HL-60 (cell line): ENCODE measurements at places on chromosomes 11 and 22.

DNA sequence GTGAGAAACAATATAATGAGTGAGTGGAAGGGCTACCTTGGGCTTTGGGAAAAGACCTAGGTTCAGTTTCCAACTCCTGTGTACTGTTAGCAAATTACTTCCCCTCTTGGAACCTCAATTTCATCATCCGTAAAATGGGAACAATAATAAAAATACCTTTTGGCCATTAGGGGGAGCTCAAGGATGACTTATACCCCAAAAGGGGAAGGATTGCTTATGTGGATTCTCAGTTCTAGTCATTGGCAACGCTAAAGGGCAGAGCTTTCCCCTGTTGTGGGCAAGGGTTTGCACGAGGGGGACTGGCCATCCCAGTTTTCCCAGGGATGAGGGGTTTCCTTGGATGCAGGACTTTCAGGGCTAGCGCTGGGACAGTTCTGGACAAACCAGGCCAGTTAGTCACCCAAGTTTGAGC lies 3.1 kb upstream of the COMMD9 start:
- peak; percentile 35 for DNase-seq

GRCh38 chr11:129737831-129738230 lies 77.8 kb upstream of the TMEM45B start:
- no peak for DNase-seq

GRCh38 chr11:44565953-44566949 lies 788 bp downstream of the CD82 start:
- DNase-seq, result no peak

DNA sequence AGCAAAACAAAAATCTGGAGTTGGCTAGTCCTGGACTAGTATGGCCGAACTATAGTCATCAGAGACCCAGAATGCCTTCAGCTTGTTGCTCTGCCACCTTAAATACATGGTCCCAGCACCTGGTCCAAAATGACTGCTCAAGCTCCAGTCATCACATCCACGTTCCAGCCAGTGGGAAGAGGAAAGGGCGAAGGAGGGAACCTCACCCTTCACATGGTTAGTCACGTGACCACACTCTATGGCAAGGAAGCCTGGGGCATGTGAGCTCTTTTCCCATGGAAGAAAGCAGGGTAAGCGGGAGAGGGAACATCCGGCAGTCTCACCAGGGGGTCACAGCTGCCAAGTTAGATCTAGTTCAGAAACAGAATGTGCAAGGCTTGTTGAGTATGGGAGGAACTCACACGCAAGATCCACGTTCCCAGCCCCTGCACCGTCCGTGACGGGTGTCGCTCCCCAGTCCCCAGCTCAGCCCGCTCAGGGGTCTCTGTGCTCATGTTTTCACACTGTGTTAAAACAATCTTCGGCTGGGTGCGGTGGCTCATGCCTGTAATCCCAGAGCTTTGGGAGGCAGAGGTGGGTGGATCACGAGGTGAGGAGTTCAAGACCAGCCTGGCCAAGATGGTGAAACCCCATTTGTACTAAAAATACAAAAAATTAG lies 1.9 kb upstream of the ANO9 start:
- no peak for DNase-seq

- peak; percentile 56 for DNase-seq
Measured at GRCh38 chr11:74636630-74637184, 44.3 kb downstream of the POLD3 start.

DNA sequence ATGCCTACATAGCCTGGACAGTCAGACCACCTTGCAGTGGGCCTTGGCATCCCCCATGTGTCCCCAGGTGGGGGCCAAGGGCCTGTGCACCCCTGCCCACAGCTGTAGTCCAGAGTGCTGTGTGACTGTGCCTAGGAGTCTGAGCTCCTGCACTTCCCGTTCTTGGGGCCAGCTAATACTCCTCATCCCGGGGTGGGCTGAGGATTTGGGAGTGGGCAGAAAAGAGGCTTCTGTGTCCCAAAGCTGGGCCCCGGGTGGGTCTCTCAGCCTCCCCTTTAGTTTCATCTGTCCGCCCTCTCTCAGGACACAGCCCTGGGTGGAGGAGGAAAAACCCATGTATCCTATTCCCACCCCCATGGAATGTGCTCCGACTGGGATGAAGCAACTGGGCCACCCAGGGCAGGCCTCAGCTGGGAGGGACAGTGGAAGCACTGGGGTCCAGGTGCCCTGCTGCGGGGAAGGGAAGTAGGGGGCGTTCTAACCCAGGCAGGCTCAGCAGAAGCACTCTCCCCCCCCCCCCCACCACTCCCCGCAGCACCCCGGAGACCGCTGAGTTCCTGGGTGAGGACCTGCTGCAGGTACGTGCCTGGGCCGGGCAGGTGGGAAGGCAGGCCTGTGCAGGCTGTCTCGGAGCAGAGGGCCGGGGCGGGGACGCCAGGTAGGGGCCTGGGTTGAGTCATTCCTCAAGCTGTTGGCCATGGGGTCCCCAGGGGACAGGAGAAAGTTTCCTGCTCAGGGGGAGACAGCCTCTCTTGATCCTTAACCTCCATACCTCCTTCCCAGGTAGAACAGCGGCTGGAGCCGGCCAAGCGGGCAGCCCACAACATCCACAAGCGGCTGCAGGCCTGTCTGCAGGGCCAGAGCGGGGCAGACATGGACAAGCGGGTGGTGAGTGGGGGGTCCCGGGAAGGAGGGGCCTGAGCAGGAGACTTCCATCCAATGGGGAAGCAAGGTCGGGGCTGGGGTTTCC lies 1.4 kb downstream of the SH3BP1 start:
- DNase-seq, result no peak

- no peak for DNase-seq
Measured at GRCh38 chr11:11569936-11570491, 51.8 kb downstream of the GALNT18 start.

DNA sequence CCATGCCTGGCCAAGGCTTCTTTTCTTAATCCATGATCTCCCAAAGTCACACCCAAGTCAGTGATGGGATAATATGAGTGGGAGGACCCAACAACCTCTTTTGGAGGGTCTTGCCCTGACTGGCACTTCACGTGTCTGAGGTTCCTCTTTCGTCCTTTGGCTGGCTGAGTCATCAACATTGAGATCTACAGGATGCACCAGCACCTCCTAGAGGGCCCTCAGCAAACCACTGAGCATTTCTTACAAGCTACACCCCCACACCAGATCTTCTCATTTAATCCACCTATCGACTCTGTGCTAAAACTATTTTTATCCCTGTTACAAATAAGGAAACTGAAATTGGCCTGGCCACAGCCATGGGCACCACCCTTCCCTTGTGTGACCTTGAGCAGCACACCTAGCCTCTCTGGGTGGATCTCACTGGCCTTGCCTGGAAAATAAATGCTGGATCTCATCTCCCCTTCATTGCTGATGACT lies 63.4 kb downstream of the FLI1 start:
- DNase-seq, result peak; percentile 85

DNA sequence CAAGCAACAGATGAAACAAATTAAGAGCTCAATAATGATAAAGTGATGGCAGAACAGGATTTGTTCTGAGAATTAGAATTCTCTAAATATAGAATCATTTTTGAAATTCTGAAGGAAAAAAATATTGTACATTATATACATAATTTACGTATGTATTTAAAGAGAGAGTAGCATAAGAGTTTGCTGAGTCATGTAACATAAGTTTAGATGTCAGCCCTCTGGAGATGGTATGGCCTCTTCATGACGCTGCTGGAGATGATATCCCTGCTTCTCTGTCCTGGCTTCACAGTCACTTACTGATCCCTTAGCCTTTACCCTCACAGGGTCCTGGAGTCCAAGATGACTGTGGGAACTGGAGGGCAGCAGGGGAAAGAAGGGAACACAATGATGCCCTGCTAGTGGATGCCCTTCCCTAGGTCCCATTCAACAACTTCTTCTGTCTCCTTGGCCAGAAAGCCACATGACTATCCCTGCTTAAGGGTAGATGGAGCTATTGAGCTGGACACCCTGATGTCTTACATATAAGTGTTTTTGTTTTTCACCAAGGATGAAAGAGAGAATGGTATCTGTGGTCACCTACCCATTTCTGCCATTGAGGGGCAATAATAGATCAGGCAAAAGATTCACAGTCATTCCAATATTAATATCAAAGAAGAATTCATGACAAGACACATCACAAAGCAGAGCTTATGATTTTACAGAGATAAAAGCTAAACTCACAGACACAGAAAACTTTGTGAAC lies 753.1 kb downstream of the TBC1D22A start:
- DNase-seq, result no peak

GRCh38 chr11:62547691-62548281 lies 1.2 kb upstream of the AHNAK start:
- DNase-seq, result no peak

- DNase-seq, result no peak
Measured at GRCh38 chr11:122309262-122309925, 193.4 kb upstream of the BLID start.

DNA sequence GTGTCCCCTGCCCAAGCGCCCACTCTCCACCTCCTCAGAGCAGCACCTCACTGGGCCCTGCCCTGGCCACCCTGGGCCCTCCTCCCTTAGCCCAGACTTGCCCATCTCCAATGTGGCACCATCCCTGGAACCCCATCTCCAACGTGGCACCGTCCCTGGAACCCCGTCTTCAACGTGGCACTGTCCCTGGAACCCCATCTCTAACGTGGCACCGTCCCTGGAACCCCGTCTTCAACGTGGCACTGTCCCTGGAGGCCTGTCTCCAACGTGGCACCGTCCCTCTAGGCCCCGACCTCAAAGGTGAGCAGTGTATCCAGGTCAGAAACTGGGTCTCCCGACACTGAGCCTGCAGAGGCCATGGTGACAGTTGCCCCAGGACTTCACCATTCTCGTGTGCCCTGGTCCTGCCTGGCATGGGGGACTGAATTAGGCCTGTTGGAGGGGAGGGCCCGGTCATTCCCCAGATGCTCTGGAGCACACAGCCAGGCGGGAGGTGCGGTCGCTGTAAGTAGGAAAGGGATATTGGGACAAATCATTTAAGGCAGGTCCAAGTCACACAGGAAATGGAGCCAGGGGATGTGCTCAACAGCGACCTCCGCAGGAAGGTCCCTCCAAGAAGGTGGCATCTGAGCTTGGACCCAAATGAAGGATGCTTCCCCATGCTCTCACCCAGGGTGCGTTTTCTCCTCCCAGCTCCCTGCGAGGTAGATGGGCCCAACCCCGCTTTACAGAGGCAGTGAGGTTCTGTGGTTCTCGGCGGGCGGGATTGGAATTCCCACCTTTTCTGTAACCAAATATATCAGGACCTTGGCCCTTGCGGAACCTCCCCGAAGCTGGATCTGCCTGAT lies 2.4 kb upstream of the CTSD start:
- no peak for DNase-seq

GRCh38 chr11:118703563-118704106 lies 24.2 kb upstream of the TREH start:
- DNase-seq, result peak; percentile 85

DNA sequence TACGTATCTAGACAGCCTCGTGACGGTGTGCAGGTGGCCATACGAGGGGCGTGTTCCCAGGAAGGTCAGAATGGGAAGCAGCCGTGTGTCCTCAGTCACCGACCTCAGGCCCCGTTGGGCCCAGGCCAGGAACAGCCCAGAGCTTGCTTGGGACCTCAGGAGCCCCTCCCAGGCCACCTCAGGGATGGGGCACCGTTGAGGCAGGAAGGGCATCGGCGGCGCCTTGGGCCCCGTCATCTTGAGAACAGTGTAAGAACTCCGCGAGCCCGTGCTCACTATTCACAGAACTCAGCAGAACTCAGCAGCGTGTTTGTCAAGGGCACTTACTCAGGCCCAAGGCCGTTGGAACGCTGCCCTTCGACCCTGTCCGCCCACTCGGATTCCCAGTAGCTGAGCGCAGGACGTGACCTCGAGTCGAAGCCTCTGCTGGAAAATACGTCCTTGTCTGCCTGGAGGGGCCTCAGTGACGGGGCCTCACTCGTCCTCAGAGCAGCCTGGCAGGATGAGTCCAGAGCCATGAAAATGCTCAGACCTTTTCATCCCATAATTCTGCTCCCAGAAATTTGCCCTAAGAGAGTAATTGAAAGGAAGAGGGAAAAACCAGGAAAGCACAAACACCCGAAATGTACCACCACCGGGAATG lies 1134.8 kb downstream of the BRD1 start:
- no peak for DNase-seq

GRCh38 chr11:64566042-64566914 lies 24.7 kb upstream of the SLC22A12 start:
- no peak for DNase-seq

GRCh38 chr11:115698243-115698642 lies 194.0 kb upstream of the CADM1 start:
- no peak for DNase-seq

DNA sequence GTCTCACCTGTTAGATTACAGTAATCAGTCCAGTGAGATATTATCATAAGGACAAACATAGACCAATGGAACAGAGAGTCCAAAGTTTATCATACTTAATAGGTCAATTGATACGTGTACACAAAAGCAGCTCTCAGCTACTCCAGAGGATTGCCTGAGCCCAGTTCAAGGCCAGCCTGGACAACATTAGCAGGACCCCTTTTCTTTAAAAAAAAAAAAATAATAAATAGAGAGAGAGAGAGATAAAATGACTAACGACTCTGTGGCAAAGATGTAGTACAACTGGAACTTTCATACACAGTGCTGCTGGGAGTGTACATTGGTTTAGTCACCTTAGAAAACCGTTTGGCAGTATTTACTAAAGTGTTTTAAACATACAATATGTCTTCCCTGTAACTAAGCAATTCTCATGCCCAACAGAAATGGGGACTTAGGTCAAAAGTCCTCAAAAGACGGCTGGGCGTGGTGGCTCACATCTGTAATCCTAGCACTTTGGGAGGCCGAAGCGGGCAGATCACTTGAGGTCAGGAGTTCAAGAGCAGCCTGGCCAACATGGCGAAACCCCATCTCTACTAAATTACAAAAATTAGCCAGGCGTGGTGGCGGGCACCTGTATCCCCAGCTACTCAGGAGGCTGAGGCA lies 10.6 kb downstream of the SNX32 start:
- no peak for DNase-seq

DNA sequence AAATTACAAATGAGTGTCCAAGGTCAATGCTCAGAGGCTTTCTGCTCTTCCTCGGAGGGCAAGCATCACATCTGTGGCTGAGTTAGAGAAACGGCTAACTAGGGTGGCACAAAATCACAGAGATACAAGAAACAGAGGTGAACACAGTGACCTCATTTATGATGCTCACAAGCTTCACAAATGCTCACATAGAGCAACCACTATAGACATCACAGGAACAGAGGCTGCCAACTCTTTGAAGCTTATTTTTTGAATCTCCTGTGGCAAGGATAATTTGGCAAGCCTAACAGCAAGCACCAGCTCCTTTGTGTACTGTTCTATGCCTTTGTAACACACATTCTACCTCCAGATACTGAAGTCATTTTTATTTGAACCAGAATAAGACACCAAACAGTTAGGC lies 416.5 kb upstream of the DDI1 start:
- no peak for DNase-seq
